ENCODE measurements at places on chromosomes 6 and 20.
A peak's percentile ranks its signal among the peaks of the same experiment; 100 is the strongest.

DNA sequence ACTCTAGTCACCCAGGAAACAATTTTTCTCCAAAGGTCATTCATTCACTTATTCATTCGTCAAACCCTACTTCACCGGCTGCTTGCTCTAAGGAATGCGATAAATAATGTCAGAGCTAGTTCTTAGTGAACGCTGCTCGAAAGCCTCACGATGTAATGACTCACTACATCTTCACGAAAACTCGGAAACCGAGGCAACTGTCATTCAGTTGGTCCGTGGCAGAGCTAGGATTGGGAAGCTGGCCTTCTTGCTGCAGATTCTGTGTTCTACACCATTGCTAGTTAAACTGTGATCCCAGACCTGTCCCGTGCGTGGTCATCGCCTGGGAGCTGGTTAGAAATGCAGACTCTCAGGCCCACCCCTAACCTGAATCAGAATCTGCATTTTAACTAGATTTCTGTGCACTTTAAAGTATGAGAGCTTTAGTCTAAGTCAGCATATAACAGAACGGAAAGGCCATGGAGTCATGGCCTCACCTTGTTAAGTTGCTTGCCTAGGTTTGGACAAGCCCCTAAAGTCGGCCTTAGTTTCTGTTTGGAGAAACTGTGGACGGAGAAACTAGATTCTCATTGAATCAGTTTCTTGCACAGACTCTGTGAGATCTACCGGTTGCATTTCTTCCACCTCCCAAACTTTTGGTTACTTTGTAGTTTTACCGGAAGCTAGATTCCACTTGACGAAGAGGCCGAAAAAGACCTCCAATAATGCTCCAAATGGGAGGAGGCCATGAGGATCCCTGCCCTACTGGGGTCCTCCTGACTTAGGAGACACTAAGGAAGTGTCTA is 651 bp upstream of the CCND3 start:
- DNase-seq, result no peak

DNA sequence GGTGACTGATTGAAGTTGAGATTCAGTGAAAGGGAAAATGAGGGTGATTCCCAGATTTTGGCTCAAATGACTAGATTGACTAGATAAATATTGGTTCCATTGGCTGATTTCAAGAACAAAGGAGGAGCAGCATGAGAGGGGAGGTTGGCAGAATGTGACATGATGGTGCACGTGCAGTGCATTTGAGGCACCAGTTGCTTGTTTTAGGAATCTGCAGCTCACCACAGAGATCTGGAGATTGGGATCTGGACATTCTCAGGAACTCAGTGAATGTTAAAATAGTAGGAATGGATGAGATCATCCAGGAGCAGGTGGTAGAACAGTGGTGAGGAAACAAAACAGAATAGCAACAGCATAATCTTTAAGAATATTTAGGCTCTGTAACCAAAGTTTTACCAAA is 496.3 kb downstream of the DHX35 start:
- DNase-seq, result no peak

- peak; percentile 17 for DNase-seq
Measured at GRCh38 chr20:53839423-53840176, 230.8 kb downstream of the BCAS1 start.

- DNase-seq, result no peak
Measured at GRCh38 chr6:107662333-107662732, 161.8 kb downstream of the SCML4 start.

- no peak for DNase-seq
Measured at GRCh38 chr6:54916858-54917257, 70.3 kb downstream of the FAM83B start.

- no peak for DNase-seq
Measured at GRCh38 chr20:22574545-22575086, 9.8 kb downstream of the FOXA2 start.

- peak; percentile 13 for DNase-seq
Measured at GRCh38 chr20:47610247-47610944, 108.7 kb downstream of the NCOA3 start.

GRCh38 chr6:124535746-124536145 is 426.5 kb upstream of the RNF217 start:
- no peak for DNase-seq

GRCh38 chr6:75128878-75129570 is 76.8 kb downstream of the COL12A1 start:
- no peak for DNase-seq

- no peak for DNase-seq
Measured at GRCh38 chr6:146781836-146782235, 183.1 kb downstream of the ADGB start.

GRCh38 chr6:157107915-157108651 is 215.2 kb downstream of the TMEM242 start:
- no peak for DNase-seq

DNA sequence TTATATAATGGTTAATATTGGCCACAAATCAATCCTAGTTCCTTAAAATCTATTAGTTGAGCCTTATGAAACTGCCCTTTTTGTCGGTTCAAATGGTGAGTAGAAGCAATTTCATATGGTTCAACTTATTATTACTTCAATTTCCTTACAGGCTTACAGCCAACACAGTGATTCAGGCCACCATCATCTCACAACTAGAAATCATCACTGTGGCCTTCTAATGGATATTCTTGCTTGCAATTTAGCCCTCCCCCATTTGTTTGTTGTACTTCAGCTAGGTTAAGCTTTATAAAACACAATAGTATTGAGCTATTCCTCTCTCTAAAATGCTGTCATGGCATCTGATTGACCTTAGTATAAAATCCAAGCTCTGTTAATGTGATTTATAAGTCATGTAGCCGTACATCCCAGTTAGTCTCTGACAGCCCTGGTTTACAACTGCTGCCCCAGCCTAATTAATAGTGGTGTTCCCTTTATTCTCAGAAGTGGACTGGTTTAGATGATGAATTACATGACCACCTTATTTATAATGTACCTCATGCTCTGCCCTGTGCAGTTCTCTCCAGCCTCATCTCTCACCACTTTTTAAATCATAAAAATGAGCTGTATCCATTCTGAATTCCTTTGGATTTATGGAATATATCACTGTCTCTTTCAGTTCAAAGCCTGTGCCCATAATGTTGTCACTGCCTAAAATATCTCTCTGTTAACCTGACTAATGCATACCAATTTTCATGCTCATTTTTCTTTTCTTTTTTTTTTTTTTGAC is 36.7 kb downstream of the LAMA2 start:
- no peak for DNase-seq

DNA sequence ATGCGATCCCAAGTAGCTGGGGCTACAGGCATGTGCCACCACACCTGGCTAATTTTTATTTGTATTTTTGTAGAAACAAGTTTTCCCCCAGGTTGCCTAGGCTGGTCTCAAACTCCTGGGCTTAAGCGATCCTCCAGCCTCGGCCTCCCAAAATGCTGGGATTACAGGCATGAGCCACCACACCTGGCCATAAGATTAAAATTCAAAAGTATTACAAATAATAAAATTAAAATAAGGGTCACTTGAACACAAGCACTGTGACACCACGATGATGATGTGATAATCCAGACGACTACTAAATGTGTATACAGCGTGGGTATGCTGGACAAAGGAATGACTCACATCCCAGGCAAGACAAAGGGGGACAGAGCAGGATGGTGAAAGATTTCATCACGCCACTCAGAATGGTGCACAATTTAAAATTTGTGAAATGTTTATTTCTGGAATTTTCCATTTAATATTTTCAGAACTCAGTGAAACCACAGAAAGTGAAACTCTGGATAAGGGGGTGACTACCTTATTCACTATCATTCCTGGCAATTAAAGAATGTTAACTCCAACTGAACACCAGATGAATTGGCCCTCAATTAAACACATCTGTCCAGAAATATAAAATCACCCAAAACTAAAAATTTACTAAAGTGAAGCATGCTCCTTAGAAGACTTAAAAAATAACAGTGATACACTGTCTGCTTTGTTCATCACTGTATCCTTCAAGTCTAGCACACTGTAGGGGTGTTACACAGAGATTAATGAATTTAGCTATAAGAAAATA is 13.1 kb downstream of the B4GALT5 start:
- no peak for DNase-seq

DNA sequence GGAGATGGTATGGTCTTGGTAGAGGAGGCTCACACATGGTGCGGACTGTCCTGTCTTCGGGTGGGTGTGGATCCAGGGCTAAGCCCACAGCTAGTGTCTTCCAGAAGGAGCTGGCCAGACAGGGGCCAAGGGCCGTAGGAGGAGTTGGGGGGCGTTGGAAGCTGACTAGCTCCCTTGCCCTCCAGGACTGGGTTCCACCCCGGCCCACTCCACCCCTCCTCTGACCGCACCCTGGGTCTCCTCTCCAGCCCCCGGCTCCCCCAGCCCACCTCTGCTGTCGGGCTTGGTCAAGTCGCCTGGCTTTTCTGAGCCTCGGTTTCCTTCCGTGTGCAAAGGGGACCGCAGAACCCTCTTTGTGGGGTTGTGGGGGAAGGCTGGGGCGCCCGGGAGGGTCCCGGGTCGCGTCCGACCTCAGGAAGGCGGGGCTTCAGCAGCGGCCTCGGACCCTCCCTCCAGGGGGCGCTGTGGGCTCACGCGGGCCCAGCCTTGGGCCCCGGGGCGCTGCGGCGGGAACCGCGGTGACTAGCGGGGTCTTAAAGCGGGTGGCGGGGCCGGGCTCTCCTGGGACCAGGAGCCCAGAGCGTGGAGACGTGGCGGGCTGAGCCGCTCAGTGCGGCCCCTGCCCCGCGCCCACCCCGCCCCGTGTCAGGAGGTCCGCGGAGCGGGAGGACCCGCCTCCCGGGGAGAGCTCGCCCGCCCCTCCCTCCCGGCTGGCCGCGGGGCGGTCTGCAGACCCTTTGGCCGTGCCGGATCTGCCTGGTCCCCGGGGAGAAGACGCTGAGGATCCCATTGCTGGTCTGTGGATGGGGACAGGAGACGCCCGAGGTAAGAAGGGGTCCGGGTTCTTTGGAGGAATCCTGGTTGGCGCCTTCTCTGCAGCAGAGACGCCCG is 5.4 kb downstream of the NPBWR2 start:
- peak; percentile 57 for DNase-seq

DNA sequence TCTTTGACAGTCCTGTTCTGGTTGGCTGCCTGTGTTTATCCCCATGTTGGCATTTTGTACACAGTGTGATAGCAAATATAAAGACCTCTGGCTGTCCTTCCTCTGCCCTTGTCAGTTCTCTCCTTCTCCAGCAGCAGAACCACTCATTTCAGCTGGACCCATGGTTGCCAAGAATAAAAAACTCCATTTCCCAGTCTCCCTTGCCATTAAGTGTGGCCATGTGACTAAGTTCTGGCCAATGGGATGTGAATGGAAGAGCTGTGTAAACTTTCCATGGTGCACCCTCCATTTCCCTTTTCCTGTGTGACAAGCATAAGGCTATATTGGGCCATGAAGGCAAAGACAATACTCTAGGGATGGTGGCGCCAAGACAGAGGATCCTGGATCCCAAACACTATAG is 78.4 kb upstream of the TBC1D7 start:
- DNase-seq, result no peak

GRCh38 chr20:49151436-49151835 is 36.7 kb downstream of the STAU1 start:
- DNase-seq, result no peak

- DNase-seq, result no peak
Measured at GRCh38 chr6:16713597-16713996, 47.7 kb downstream of the ATXN1 start.

DNA sequence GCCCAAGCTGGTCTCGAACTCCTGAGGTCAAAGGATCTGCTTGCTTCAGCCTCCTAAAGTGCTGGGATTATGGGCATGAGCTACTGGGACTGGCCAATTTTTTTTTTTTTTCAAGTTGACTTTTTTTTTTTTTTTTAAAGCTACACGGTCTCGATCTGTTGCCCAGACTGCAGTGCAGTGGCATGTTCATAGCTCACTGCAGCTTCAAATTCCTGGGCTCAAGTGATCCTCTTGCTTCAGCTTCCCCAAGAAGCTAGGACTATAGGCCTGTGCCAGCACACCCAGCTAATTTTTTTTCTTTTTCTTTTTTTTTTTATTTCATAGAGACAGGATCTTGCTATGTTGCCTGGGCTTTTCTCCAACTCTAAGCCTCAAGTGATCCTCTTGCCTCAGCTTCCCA is 59.5 kb downstream of the NCOA3 start:
- DNase-seq, result no peak

Data from activated CD4-positive, CD25-positive, alpha-beta regulatory T cell (primary cell).